ENCODE measurements at places on chromosomes 1 and 21. TPM values are rescaled to one million over a fixed set of nuclear protein-coding genes. Genes with fewer than 3 reads are reported as not detected.

The FCER1A gene
- 2.0 TPM for total RNA-seq

The NBPF4 gene
- total RNA-seq = not detected

The FNDC5 gene
- 156 TPM for total RNA-seq

The CFHR4 gene
- not detected for total RNA-seq

The TFF3 gene
- total RNA-seq = 5.3 TPM

The SPATA21 gene
- total RNA-seq = not detected

The CACNA1S gene
- total RNA-seq = not detected

The CHRM3 gene
- total RNA-seq = 0.30 TPM

The DNAH14 gene
- total RNA-seq = 5.5 TPM

The PADI6 gene
- not detected for total RNA-seq

Data from left ventricle myocardium superior (tissue), 1 donor.